ENCODE measurements at places on chromosomes 5 and 9.
A peak's percentile ranks its signal among the peaks of the same experiment; 100 is the strongest.

DNA sequence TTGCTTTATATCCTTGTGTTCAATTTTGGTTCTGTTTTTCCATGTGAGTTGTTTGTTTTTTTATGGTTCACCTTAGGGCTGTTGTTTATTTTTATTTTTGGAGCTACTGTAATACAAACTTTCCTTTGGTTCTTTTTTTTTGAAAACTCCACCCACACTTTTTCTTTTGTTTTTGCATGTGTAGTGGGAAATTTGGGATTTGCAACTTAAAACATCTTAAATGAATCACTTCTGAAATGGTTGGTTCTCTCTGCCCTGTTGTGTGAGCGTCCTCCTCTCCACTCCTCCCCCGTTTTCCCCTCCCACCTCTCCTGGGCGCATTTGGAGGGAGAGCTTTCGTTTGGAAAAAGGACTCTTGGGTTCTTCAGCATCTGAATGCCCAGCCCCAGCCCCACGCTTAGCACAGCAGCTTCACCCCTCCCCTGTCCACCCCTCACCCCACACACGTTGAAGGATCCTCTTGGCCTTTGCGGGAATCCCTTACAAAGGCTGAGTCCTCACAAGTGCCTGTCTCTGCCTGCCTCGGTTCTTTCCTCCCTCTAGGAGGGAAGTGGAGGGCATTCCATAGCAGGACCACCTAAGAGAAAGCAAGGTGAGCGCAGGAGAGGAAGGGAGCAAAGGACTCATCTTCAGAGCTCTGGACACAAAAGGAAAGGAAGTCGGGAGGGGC lies 67.2 kb downstream of the DMRT1 start:
- DNase-seq = no peak
- H3K27ac ChIP-seq = no peak overlapping the region
- H3K36me3 ChIP-seq = no peaks in the 10 kb centered on the region

DNA sequence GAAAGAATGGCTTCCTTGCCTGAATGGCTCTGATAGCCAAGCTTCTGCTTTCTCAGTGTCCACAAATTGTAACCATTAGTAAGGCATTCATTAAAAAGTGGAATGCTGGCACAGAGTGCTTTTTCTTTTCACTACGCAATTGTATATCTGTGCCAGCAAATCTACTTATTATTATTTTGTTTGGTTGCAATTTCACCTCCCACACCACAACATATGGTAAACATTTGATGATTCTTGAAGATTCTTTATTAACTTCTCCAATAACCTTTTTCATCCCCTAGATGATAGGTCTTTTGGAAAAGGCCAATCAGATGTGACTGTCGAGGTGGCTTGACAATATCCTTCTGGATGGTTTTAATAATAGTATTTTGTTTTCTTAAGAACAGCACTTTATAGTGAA lies 234.1 kb downstream of the TMEM38B start:
- H3K36me3 ChIP-seq = no peaks in the 10 kb centered on the region
- no peak for DNase-seq
- H3K4me1 ChIP-seq = no peaks in the 10 kb centered on the region
- H3K4me3 ChIP-seq = no peak overlapping the region
- H3K27ac ChIP-seq = no peak overlapping the region
- H3K27me3 ChIP-seq = no peaks in the 10 kb centered on the region

- DNase-seq = peak; percentile 34
- peaks cover 2% of the 10 kb centered on the region for H3K36me3 ChIP-seq
- H3K27me3 ChIP-seq = peaks cover 23% of the 10 kb centered on the region
- H3K4me1 ChIP-seq = no peaks in the 10 kb centered on the region
- H3K27ac ChIP-seq = no peak overlapping the region
These were observed 34.3 kb upstream of the MACIR start for GRCh38 chr5:103224118-103224893.

DNA sequence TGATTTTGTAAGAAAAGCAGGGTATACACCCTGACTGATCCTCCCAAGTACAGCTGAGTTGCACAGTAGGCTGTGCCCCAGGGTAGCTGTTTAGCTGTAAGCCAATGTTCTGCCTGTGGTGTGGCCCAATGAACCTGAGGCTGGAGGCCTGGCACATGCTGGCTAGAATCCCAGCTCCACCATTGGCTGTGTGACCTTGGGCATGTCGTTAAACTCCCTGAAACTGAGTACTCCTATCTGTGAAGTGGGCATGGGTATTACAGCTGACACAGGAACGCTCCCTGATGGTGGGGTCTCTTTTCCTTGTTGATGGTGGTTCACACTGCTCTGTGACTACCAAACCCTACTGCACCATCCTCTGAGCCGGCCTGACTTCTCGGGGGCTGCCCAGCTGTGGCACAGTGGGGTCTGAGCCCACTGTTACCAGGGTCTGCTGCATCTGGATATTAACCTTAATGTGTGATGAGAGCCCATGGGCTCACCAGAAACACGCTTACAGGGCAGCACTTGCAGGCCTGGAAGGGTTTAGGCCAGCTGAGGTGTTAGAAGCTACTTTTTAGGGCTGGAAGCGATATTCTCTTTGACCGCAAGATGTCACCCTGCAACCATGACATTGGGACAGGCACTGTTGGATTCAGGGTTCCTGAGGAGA lies 7.0 kb upstream of the GADD45G start:
- peaks cover 2% of the 10 kb centered on the region for H3K4me1 ChIP-seq
- no peak overlapping the region for H3K27ac ChIP-seq
- DNase-seq = peak; percentile 68
- H3K36me3 ChIP-seq = no peaks in the 10 kb centered on the region
- peaks cover 11% of the 10 kb centered on the region for H3K27me3 ChIP-seq

GRCh38 chr9:7608261-7608660 lies 191.3 kb downstream of the DMAC1 start:
- no peak overlapping the region for H3K4me3 ChIP-seq
- H3K27ac ChIP-seq = no peak overlapping the region
- H3K27me3 ChIP-seq = no peaks in the 10 kb centered on the region
- H3K36me3 ChIP-seq = no peaks in the 10 kb centered on the region

GRCh38 chr5:163968651-163969050 lies 463.2 kb downstream of the MAT2B start:
- H3K4me1 ChIP-seq = no peaks in the 10 kb centered on the region
- H3K27ac ChIP-seq = no peak overlapping the region
- DNase-seq = no peak
- no peak overlapping the region for H3K4me3 ChIP-seq

DNA sequence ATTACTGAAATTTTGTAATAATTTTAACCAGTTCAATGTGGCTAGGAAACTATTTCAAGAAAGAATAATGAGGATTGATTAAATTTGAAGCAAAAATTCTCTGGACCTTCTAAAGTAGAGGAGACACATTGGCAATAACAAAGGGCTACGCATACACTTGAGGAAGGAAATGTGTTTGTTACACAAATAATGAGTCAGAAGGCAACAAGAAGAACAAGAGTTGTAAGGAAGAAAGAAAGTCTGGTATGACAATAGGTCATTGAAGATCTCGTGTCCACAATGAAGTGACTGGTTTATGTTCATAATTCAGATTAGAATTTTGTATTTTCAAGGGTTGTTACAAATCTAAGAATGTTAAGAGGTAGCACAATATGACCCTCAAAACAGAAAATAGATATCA lies 25.8 kb downstream of the ST8SIA4 start:
- H3K36me3 ChIP-seq = peaks cover 48% of the 10 kb centered on the region
- H3K4me3 ChIP-seq = no peak overlapping the region
- no peak for DNase-seq
- H3K27me3 ChIP-seq = no peaks in the 10 kb centered on the region

DNA sequence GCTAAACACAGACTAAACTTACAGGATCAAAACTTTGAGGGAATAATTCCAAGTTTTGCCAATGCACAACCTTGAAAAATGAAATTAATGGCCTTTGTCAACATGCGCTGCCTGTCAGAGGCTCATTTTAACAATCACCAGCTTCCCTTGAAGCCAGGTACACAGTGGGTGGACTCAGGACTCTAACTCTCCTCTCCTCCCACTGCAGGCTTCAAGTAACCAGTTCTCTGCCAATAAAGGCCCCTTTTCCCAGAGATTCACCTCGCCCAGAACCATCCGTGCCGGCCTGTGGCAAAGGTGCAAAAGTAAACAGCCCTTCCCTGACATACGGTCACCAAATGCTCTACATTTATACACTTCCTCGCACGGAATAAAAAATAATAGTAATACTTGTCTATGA lies 18.4 kb upstream of the FBP2 start:
- peaks cover 12% of the 10 kb centered on the region for H3K27me3 ChIP-seq
- H3K4me1 ChIP-seq = peaks cover 10% of the 10 kb centered on the region
- no peak for DNase-seq
- H3K36me3 ChIP-seq = no peaks in the 10 kb centered on the region

GRCh38 chr9:16143310-16143709 lies 590.5 kb downstream of the CCDC171 start:
- no peaks in the 10 kb centered on the region for H3K36me3 ChIP-seq
- H3K4me3 ChIP-seq = no peak overlapping the region
- no peak overlapping the region for H3K27ac ChIP-seq
- no peaks in the 10 kb centered on the region for H3K4me1 ChIP-seq
- DNase-seq = no peak
- H3K27me3 ChIP-seq = no peaks in the 10 kb centered on the region

- no peaks in the 10 kb centered on the region for H3K36me3 ChIP-seq
- no peak overlapping the region for H3K4me3 ChIP-seq
- H3K27me3 ChIP-seq = peaks cover 6% of the 10 kb centered on the region
- H3K4me1 ChIP-seq = peaks cover 12% of the 10 kb centered on the region
- peak; percentile 44 for DNase-seq
These were observed 109.7 kb upstream of the RETREG1 start for GRCh38 chr5:16726538-16726946.

Data from activated CD4-positive, alpha-beta memory T cell treated with anti-CD3 and anti-CD28 coated beads for 36 hours (primary cell).